Spinal cord (tissue), 10 donors: ENCODE measurements at places on chromosomes 4 and X.

GRCh38 chrX:110877326-110877725, 81.7 kb upstream of the CHRDL1 start:
- no peaks in the 10 kb centered on the region for H3K4me1 ChIP-seq
- H3K4me3 ChIP-seq: no peak overlapping the region
- H3K36me3 ChIP-seq: no peaks in the 10 kb centered on the region
- H3K27me3 ChIP-seq: no peaks in the 10 kb centered on the region

DNA sequence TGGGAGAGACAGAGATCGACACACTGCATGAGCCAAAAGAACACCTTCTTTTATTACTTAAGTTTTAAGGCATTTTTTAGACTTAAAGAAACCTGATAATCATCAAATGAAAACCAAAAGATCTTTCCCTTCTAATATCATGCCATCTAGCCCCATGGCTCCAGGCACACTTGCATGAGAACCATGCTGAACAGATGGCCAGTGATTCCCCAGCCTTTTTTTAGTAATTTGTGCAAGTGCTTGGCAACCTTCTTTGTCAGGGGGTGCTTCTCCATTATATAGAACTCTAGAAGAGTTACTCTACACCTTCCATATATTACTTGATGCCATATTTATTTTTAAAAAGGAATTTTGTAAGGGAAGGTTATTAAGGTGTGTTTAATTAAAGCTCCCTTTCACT, 182.2 kb upstream of the TEX13C start:
- no peaks in the 10 kb centered on the region for H3K36me3 ChIP-seq
- H3K27me3 ChIP-seq: no peaks in the 10 kb centered on the region
- H3K27ac ChIP-seq: no peak overlapping the region
- DNase-seq: no peak
- H3K4me1 ChIP-seq: no peaks in the 10 kb centered on the region

DNA sequence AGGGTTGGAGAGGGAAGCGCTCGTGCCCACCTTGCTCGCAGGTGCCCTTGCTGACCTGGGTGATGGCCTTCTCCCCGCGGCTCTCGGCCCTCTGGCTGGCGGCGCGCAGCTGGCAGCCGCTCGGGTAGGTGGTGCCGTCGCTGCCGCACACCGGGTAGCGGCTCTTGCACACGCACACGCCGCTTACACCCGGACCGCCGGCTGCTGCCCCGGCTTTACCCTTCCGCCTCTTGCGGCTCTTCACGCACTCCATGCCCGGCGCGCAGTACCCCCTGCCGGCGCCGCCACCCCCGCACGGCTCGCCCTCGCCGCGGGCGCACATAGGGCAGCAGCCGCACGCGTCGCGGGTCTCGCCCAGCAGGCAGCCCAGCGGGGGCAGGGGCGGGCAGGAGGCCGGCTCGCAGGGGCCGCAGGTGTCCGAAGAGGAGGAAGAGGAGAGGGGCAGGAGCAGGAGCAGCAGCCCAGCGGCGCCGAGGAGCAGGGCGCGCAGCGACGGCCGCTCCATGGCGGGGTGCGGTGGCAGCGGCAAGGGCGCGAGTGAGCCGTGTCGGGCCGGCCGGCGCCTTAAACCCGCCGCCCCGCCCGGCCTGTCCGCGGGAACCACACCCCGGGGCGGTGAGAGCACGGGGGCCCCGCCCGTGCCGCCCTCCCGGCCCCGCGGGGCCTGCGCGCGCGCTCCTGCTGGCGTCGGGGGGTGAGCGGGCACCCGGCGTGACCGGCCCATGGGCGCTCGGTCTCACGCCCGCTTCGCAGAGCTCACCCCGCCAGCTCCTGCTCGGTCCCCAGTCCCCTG, at the start of gene IGFBP7:
Gene IGFBP7, minus strand, starts transcription at position 539 of the 793 bp plus-strand sequence. Its CDS starts 34 bp downstream, at position 505.
- H3K4me1 ChIP-seq: peaks cover 16% of the 10 kb centered on the region
- peaks cover 10% of the 10 kb centered on the region for H3K27me3 ChIP-seq
- no peaks in the 10 kb centered on the region for H3K36me3 ChIP-seq
- H3K27ac ChIP-seq: peak within 1 kb of the TSS; percentile 89
- DNase-seq: no peak

DNA sequence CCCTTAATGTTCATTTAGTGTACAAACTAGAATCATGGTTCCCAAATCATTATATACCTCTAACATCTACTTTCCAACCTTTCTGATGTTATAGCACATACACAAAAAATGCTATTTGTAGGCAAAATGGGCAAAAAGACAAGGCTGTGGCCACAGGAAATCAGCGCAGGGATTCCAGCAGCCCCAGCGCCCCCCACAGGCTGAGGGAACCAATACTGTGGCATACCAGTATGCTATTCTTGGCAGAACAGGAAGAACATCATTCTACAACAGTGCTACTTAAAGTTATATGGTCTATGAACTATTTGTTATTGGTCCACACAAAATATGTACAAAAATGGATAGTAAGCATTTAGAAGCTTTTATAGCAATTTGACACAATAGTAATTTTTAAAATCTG, 25.3 kb downstream of the STEEP1 start:
- no peak for DNase-seq
- H3K27me3 ChIP-seq: no peaks in the 10 kb centered on the region
- no peak overlapping the region for H3K27ac ChIP-seq
- no peaks in the 10 kb centered on the region for H3K4me1 ChIP-seq
- no peak overlapping the region for H3K4me3 ChIP-seq

DNA sequence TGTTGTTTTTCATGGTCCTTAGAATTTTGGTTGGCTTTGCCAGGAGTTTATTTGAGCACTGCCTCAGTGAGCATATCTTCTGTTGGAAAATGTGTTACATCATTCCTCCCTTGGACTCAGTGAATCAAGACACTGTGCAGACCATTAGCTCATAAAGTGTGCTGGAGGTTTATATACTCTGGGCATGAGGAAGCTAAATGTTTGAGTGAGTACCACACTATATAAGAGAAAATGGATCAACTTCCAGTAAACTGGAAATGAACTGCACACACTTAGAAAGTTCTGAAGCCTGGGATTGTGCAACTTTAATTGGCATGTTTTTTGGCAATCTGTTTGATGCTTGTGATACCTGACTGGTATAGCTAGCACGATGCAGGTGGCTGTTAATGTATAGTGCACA, 75.9 kb downstream of the LIMCH1 start:
- peaks cover 19% of the 10 kb centered on the region for H3K4me1 ChIP-seq
- peak overlapping the region; percentile 87 for H3K27ac ChIP-seq
- H3K27me3 ChIP-seq: no peaks in the 10 kb centered on the region
- H3K36me3 ChIP-seq: no peaks in the 10 kb centered on the region
- no peak for DNase-seq

DNA sequence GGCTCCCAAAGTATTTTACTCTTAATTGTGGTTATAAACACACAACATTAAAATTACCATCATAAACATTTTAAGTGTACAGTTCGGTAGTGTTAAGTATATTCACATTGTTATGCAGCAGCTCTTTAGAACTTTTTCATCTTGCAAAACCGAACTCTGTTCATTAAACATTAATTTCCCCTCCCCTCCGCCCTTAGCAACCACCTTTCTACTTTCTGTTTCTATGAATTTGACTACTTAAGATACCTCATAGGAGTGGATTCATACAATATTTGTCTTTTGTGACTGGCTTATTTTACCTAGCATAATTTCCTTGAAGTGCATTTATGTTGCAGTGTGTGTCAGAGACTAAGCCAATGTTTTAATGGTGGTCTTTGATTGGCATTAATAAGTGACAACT, 32.6 kb downstream of the IL13RA1 start:
- H3K4me1 ChIP-seq: no peaks in the 10 kb centered on the region
- peaks cover 3% of the 10 kb centered on the region for H3K27me3 ChIP-seq
- H3K4me3 ChIP-seq: no peak overlapping the region
- no peak for DNase-seq
- no peaks in the 10 kb centered on the region for H3K36me3 ChIP-seq

DNA sequence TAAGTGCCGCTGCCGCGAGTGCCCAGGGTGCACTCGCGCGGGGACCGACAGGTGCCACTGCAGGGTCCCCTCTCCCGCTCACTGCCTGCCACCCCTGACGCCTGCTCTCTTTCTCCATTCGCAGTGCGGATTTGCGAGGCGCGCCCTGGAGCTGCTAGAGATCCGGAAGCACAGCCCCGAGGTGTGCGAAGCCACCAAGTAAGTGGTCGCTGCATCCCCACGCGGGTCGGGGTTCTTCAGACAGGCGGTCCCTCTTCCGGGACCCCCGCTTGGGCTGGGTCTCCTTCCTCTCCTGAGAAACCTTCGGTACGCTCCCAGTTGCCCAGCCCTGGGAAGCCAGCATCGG, 547 bp downstream of the GUCY1A1 start:
- no peak for DNase-seq
- H3K27ac ChIP-seq: peak overlapping the region; percentile 68
- H3K36me3 ChIP-seq: no peaks in the 10 kb centered on the region
- peaks cover 13% of the 10 kb centered on the region for H3K4me1 ChIP-seq
